ENCODE measurements at places on chromosomes 3 and 15. TPM values are rescaled to one million over a fixed set of nuclear protein-coding genes. Genes with fewer than 3 reads are reported as not detected.

The ITGB5 gene
- total RNA-seq, result 1.1 TPM

The TNNC1 gene
- 5.9 TPM for total RNA-seq

The SH2D7 gene
- not detected for total RNA-seq

The MAP6D1 gene
- 3.8 TPM for total RNA-seq

The BCL2A1 gene
- total RNA-seq, result 47.9 TPM

The CEP152 gene
- 39.2 TPM for total RNA-seq
